ENCODE measurements at places on chromosomes 16 and 17.

GRCh38 chr16:49747654-49748053, 108.3 kb downstream of the ZNF423 start:
- no peak for DNase-seq

DNA sequence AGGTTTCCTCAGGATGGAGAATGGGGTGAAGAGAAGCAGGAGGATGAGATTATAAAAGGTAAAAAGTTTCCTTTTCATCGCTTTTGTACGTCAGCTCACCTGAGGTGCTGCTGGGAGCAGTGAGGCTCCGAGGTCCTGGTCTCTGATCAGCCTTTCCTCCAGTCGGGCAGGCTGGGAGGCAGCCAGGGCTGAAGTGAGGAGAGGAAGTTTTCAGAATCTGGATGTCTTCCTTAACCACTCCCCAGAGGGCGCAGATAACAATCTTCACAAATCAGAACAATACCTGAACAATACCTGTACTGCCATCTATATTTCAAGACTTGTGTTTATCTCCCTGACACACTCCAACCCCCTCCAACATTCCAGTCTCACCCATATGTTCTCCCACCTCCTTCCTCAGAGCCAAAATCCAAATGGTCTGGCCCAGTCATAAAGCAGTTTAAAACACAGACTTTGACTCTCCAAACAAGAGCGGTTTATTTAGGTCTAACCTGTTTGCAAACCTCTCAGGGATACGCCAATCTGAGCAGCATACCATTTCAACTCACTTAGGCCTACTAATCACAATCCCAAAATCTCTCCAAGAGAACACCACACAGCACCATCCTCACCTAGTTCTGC, 6.8 kb downstream of the ZNF18 start:
- DNase-seq, result no peak

GRCh38 chr16:12513076-12513790, 290.5 kb downstream of the CPPED1 start:
- DNase-seq, result no peak

GRCh38 chr17:3879186-3879585, 13.7 kb downstream of the CAMKK1 start:
- no peak for DNase-seq

GRCh38 chr16:2690852-2691251, 8.5 kb downstream of the KCTD5 start:
- DNase-seq, result no peak

DNA sequence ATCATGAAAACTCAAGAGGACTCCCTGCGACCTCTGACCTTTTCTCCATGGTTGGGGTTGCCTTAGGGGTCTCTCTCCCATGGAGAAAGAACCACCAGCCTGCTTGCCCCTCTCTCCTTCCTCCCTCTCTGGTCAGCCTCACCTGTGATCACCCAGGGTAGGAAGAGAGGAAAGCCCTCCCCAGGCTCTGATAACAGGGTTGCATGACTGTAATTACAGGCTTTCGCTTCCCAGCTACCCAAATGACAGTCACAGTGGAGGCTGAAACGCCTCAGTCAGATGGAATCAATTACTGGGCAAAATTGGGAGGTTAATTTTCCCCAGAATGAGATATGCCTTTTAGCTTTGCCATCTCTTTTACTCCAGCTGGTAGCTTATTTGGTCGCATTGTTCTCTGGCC, 265.8 kb upstream of the SOX9 start:
- DNase-seq, result no peak

GRCh38 chr17:1220346-1220745, 40.6 kb upstream of the ABR start:
- DNase-seq, result no peak

GRCh38 chr17:46727572-46728348, 90.7 kb downstream of the WNT3 start:
- no peak for DNase-seq

DNA sequence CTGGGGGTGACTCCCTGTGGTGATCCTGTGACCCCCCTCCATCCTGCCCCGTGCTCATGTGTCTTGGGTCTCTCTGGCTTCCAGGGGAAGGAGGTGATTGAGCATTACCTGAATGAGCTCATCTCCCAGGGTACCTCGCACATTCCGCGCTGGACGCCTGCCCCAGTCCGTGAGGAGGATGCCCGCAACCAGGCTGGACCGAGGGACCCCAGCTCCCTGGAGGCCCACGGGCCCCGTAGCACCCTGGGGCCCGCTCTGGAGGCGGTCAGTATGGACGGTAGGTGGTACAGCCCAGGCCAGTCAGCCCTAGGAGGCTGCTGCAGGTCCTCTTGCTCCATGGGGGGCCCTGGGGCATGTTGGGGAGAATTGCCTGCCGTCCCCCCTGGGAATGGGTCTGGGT, 33.6 kb downstream of the SEC14L5 start:
- DNase-seq, result no peak

DNA sequence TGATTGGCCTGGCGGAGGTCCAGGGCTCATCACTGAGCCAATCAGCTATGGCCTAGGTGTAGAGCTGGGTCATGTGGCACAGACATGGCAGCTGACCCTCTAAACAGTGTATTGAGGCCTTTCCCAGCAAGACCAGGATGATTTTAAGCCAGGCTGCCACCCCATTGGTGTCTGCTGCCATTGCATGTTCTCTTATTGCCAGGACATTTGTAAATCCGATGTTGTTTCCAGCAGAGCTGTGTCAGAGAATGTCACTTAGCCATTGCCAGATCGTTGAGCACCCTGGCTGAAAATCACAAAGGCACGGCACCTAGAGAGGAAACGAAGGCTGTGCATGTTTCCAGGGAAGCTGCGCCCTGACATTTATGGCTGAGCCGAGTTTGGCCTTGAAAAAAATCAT, 33.4 kb downstream of the RBFOX1 start:
- no peak for DNase-seq

DNA sequence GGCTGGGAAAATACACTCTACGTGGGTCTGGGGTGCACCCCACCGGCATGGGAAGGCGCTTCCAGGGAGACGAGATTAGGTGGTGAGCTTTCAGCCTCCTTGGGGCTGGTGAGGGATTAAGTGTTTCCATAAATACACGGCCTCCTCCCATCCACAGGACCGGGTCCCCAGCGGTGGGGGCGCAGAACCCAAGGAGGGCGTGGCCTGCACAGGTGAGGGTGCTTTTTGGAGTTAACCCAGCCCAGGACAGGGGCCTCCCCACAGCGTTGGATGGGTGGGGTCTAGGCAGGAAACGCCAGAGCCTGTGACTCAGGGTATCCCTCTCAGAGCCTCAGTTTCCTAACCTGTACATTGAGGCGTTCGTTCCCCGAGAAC, 1.1 kb downstream of the C16orf74 start:
- DNase-seq, result no peak

DNA sequence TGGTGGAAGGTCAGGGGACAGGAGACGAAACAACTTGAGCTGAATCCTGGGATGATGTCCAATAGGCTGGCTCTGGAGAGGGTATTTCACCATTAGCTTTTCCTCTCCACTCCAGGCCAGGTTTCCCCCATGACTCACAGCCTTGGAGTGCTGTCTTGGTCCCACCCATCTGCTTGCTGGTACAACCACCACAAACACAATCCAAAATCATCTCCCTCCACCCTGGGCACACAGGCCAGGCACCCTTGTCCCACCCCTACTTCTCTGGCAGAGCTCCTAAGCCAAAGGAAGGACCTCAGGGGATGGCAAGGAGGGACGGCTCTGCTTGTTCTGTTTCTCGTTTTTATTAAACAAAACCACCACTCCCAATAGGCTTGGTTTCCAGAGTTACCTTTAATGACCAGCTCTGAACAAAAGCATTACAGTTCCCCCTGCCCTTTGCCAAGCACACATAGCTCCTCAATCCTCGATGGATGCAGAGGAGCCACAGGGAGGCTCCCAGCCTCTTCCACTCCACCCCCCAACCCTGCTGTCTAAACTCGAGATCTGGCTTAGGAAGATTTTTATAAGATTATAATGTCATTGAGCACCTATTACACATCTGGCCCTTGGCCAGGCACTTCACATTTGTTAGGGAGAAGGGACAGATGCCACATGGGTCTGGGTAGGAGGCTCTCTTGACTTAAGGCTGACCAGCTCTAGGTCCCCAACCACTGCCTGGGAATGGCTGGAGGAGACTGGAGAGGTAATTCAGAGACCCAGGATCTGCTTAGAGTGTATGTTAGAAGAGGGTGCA, 13.3 kb downstream of the CAVIN1 start:
- no peak for DNase-seq

- DNase-seq, result peak; percentile 53
Observed at GRCh38 chr17:35460354-35460851, 11.8 kb upstream of the SLFN13 start.

GRCh38 chr16:70407811-70408274, 31.1 kb downstream of the ST3GAL2 start:
- no peak for DNase-seq

- DNase-seq, result no peak
Observed at GRCh38 chr16:19192865-19193264, 24.8 kb downstream of the SYT17 start.

DNA sequence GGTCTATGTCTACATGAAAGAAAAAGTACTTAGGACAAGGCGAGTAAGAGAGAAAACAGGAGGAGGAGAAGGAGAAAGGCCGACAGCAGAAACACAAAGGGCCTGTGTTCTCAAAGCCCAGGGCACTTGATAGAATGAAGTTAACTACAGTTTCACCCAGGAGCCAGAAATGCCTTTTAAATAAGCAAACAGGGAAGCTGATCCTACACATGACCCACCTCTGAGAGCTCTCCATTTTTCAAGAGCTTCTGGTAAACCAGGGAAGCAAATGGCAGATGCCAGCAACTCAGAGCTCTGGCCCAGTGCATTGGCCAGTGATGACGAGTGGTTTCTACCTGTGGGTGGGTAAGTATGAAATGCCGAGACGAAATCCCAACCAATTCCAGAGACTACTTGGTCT, 163.4 kb downstream of the ZFHX3 start:
- DNase-seq, result no peak

GRCh38 chr16:2337431-2338296, 2.9 kb downstream of the ABCA3 start:
- DNase-seq, result no peak

- DNase-seq, result peak; percentile 31
Observed at GRCh38 chr17:45018848-45019711, 32.4 kb downstream of the DCAKD start.

- no peak for DNase-seq
Observed at GRCh38 chr17:8150194-8151119, 1.7 kb downstream of the PER1 start.

DNA sequence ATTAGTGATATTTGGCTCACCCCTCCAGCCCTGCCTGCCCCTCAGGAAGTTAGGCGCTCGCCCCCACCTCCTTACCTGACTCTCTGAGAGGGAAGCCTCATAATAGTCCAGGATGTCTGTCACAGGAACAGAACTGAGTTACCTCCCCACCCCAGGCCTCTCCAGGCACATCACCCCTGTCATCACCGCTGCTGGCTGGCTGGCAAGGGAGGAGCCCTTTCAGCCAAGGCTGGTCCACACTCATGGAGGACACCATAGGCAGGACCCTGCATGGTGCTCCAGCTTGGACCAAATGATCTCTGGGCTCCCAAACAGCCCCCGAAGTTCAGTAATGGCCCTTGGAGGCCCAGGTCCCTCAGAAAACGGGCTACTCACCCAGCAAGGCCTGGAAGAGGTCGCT, 1.5 kb downstream of the DLG4 start:
- no peak for DNase-seq

DNA sequence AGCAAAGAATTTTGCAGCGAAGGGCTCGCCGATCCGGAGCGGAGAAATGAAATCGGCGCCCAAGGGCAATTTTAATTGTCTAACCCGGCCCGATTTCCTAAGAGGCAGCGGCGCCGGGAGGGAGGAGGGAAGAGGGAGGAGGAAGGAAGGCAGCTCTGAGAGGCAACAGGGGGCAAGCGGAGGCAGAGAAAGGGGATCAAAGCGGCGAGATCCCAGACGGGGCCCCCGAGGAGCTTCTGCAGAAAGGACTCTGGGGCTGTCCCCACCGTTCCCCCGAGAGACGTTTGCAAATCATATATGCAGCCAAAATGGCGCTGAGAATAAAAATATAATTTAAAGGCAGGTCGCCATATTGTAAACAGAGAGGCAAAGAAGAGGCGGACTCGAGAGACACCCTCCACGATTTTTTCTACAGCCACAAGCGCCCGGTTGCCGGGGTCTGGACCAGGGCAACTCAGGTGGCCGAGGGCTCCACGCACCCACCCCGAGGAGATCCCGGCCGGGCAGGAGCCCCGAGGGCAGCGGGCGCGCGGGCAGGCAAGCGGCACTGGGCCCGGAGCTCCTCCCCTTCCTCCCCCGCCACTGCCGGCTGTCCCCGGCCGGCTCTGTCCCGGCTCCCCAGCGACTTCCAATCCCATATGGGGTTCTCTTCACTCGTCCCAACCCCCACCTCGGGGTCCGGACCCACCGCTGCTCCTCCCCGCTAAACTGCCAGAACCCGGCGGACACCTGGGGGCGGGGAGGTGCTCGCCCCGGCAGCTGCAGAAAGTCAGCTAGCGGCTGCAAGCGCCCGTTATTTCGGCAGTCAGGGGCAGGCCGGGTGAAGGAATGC, 1.9 kb downstream of the PHF12 start:
- DNase-seq, result peak; percentile 43

DNA sequence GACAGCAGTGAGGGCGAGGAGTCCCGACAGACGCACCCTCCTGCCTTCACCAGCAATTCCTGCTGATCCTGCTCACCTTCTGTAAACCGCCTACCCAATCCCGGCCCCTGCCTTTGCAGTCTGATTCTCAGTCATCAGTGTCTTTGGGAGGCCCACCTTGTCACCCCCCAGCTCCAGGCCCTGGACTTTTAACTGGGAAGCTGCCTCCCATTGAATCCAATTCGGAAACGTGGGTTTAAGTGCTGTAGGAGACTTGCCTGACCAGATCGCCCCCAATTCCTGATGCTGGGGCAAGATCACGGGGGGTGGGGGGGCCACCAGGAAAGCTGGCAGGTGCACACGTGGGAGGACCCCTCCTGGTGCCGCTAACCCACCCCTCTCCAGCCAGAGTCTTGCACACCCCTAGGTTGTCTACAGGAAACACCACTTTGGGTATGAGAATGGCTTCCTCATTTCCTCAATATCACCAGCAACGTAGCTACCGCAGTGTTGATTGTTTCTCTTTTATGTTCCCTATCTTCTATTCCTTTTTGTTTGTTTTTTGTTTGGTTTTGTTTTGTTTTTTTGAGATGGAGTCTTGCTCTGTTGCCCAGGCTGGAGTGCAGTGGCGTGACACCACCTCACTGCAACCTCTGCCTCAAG, 46.6 kb upstream of the CMIP start:
- DNase-seq, result no peak

GRCh38 chr17:49739641-49740271, 24.2 kb downstream of the FAM117A start:
- DNase-seq, result peak; percentile 97

- DNase-seq, result no peak
Observed at GRCh38 chr17:55962951-55963401, 190.3 kb upstream of the ANKFN1 start.

- DNase-seq, result no peak
Observed at GRCh38 chr17:57869617-57870282, 19.9 kb upstream of the MRPS23 start.
